ENCODE measurements at places on chromosomes 3 and 15. TPM values are rescaled to one million over a fixed set of nuclear protein-coding genes. Genes with fewer than 3 reads are reported as not detected.

Gene SMARCC1
- total RNA-seq, result 35.6 TPM

Gene CADPS
- total RNA-seq, result not detected

Gene CCR3
- total RNA-seq, result not detected

Gene RARB
- 1.5 TPM for total RNA-seq

Gene B3GALNT1
- 23.7 TPM for total RNA-seq

Gene AMT
- total RNA-seq, result 0.68 TPM

Gene DPP8
- 63.5 TPM for total RNA-seq

Gene GASK1A
- not detected for total RNA-seq

Gene ITIH1
- not detected for total RNA-seq

Gene SPSB4
- total RNA-seq, result 0.05 TPM

Gene GRAMD2A
- 0.17 TPM for total RNA-seq

Gene ALPK3
- total RNA-seq, result 38.8 TPM

Gene FBLN2
- 16.5 TPM for total RNA-seq

Gene SECISBP2L
- 32.7 TPM for total RNA-seq

Gene WDR6
- total RNA-seq, result 86.3 TPM

Gene HERC2
- 102 TPM for total RNA-seq

Gene TUSC7
- not detected for total RNA-seq

Gene ST3GAL6
- 30.1 TPM for total RNA-seq

Gene CSPG5
- total RNA-seq, result 0.51 TPM

Gene POLQ
- 3.9 TPM for total RNA-seq

Gene P2RY1
- 0.88 TPM for total RNA-seq

Gene RYR3
- total RNA-seq, result not detected

Gene PLA2G4E
- total RNA-seq, result not detected

Gene SLC22A13
- 0.19 TPM for total RNA-seq

Gene ANKUB1
- not detected for total RNA-seq

Gene CCR8
- total RNA-seq, result not detected

Gene TMC3
- 0.05 TPM for total RNA-seq

Gene SQOR
- 128 TPM for total RNA-seq

Gene MOBP
- total RNA-seq, result not detected

Gene AHSG
- total RNA-seq, result not detected

Gene GPR160
- 11.2 TPM for total RNA-seq

Gene GOLGA8S
- total RNA-seq, result not detected

Gene ATP6V1A
- 150 TPM for total RNA-seq

Gene MGLL
- total RNA-seq, result 73.0 TPM
